NCI-H226 (cell line): ENCODE measurements at places on chromosomes 5 and 9.

DNA sequence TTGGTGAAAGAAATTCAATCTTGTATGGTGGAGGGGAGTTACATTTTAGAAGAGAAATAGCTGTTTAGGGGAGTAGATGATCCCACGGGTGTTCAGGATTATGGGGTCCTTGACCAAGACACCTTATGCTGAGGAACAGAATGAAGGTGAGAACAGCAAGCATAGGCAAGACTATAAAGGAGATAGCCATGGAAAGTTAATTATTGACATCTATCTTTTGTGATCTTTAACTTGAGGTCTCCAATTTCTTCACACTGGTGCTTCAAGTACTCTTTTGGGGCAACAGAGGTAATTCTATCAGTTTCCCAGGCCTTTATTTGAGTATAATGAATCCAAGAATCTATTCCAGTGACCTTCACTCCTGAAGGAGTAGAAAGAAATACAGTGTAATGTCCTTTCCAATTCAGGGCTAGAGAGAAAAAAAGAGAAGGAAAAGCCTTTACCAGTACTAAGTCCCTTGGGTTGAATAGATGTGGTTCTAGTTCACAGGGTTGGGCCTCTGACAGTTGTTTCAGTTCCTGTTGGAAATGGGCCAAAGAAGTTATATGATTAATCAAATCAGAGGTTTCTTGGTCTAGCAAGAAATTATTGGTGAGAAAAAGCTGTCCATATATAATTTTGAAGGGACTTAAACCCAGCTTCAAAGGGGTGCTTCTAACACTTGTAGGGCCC lies 2104.1 kb upstream of the ACO1 start:
- DNase-seq, result no peak

DNA sequence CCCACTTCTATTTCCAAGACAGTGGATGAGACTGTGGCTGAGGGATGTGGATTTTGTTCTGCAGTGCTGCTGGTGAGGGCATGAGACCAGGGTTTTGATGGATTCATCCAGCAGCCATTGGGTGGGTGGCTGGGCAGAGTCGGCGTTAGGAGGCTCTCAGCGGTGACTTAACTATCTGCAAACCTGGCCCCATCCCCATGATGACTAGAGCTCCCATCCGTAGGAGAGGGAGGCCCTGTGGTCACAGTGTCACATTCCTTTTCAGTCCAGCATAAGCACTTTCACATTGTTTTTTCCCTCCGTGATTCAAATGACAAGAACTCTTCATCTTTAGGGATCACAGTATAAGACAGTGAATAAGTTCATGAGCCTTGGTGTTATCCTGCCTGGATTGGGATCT lies 60.4 kb upstream of the SPRY4 start:
- DNase-seq, result no peak

DNA sequence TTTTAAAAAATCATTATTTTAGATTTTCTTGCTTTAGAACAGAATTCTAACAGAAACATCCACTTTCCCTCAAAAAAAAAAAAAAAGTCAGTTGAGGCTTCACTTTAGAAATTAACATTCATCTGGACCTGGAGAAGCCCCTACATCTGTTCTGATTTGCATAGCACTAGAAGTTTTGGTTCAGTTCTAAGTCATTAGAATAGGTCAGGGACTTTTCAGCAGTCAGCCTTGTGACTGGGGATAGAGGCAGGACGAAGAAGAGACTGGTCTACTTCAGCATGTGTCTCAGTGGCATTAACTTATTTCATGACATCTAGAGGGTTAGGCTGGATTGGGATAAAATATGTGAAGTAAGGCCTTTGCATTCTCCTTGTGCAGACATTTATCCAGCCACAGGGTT lies 215.8 kb upstream of the DAB2 start:
- DNase-seq, result no peak

- no peak for DNase-seq
Observed at GRCh38 chr5:1053391-1054017, 44.9 kb downstream of the NKD2 start.

DNA sequence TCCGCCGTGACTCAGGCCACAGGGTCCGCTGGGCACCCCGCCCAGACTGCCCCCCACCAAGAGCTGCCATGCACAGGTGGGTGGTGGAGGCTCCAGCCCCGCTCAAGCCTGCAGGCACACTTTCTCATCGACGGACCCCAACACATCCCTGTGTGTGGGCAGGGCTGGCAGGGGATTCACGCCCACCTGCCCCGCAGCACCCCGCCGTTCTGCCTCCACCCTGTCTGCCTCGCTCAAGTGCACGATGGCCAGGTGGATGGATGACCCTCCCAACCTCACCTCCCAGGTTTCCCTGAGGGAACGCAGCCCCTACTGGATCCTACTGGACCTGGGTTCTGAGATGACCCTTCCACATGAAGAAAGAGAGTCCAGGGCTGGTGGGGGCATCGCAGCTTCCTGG lies 26.1 kb upstream of the FCN1 start:
- DNase-seq, result no peak

GRCh38 chr5:172638209-172638768 lies 2.8 kb upstream of the NEURL1B start:
- DNase-seq, result no peak

- no peak for DNase-seq
Observed at GRCh38 chr9:1049641-1050040, 516 bp upstream of the DMRT2 start.

DNA sequence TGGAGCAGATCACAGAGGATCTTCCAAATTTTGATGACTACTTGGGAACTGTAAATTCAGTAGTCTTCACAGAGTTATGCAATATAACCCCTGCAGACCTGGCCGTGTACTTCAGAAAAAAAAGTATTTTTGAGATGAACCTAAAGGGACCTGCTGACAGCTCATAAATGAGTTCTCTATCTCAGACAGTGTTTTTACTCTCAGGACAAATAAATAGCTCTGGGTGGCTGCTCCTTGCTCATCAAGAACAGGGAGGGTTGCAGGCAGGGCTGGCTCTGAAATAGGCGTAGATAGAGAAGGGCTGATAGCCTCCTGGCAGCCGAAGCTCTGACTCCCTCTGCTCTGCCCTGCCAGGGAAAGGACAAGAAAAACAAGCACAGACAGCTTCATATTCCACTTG lies 64.8 kb downstream of the PLAC8L1 start:
- peak; percentile 55 for DNase-seq

GRCh38 chr9:3600672-3601071 lies 74.9 kb upstream of the RFX3 start:
- no peak for DNase-seq

GRCh38 chr5:179411161-179411841 lies 66.0 kb upstream of the ADAMTS2 start:
- no peak for DNase-seq

- no peak for DNase-seq
Observed at GRCh38 chr9:93096131-93096802, at the start of gene CARD19. CARD19 (plus strand) TSS chr9:93096217; CDS start chr9:93096346, 129 bp downstream.
